Renal cortical epithelial cell (primary cell): ENCODE measurements at places on chromosomes 13 and 19. TPM values are rescaled to one million over a fixed set of nuclear protein-coding genes. Genes with fewer than 3 reads are reported as not detected.

DNA sequence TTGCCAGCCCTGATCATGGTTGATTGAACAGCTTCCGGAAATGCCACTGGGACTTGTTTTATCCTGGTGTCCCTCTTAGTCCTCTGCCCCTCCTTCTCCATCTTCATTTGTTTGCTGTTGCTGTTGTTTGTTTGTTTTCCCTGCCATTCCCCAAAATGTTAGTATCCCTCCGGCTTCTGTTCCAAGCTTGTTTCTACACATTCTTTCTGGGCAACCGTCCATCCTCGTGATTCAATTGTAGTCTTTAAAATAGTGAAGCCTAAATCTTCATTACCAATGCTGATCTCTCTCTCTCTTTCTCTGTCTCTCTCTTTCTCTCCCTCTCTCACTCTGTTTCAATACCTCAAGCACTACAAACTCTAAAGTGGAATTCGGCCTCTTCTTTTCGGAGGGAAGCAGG is 649.3 kb upstream of the ARGLU1 start:
- DNase-seq = no peak

DNA sequence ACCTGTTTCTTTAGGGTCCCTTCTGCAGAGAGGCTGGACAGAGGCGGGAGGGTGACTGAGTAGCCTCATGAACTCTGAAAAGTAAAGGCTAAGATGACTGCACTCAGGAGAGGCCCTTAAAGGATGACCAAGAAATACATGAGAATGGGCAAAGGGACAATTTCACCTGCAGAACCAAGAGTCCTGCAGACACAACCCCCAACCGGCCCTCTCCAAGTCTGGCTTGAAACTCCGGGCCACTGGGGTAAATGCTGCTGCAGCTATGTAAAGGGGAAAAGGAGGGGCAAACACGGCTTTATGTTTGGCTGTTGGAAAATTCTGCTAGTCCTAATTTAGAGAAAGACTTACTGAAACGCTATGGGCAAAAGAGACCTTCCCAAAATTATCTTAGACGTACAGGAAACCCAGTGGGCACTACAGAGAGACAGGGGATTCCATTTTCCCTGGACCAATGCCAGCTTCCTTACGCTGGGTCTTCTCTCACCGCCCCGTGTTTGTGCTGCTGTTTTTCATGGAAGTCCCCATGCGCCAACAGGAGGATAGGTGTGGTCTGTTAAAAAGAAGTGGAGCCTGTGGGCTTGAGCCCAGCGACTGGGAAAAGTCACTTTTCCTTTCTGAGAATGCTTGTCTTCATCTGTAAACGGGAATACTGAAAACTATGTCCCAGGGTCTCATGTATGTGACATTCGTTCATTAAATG is 10.6 kb downstream of the COL4A2 start:
- DNase-seq = no peak

- no peak for DNase-seq
These were observed 11.1 kb upstream of the UQCR11 start for GRCh38 chr19:1616396-1616795.

DNA sequence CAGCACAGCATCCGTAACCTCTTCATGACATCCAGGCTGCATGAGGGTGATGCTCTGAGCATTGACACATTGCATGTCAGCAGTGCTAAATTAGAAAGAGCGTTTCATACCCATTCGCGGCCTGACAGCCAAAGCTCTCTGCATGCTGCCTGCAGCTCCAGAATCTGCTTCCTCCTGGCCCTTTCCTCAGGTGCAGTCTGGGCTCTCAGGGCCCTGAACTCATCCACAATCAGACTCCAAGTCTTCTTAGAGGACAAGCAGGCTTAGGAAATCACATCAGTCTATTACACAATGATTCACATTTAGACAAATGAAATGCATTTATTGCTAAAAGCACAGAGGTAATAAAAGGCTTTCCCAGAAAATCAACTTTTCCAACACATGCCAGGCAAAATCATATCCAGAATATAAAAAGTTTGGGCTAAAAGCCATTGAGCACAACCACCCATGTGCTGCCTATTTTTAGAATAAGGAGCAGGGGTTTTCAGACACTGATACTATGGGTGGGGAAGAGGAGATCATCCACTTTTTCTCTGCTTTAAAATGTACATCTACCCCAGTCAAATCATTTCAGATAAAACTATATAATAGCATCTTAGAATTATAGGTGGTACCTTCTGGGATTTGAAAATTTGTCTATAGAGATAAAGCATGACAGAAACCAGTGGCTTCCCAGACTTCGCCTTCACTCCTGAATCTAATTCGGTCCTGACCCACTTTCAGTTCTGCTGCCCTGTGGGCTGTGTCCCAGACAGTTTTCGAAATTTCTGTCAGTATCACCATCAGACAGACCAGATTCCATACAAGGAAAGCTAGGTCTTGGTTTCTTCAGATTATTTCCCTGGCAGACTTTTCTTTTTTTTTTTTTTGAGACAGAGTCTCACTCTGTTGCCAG is 109.3 kb downstream of the COL4A2 start:
- peak; percentile 54 for DNase-seq

DNA sequence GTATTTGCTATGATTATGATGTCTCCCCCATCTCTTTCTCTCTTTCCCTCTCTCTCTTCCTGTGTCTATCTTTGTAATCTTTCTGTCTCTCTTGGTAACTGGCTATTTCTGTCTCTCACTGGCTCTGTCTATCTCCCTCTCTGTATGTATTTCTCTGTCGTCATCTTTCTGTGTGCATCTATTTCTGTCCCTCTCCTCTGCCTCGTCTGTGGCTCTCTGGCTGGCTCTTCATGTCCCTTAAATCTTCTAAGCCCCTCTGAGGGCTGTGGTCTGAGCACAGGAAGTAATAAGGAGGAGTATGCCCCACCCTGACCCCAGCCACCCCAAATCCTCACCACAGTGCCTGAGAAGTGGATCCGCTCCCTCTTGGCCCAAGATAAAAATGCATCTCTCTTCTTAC is 104.4 kb downstream of the DNAJC15 start:
- DNase-seq = no peak

DNA sequence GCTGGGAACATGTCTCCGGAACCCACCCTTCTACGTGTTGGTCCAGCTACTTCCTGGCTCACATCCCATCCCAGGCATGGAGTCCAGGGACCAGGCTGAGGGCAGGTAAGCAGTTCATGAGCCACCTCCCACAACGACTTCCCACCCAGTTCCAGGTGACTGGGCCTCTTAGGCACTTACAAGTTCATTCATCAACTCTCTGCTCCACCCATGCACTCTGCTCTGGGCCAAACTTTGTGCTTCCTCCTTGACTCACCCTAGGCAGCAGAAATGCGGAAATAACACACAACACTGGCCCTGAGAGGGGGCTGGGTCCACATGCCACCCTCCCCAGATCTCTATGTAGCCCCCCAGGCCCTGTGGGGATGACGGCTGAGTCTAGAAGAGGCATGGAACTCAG is 20.5 kb downstream of the IQCN start:
- DNase-seq = peak; percentile 74

DNA sequence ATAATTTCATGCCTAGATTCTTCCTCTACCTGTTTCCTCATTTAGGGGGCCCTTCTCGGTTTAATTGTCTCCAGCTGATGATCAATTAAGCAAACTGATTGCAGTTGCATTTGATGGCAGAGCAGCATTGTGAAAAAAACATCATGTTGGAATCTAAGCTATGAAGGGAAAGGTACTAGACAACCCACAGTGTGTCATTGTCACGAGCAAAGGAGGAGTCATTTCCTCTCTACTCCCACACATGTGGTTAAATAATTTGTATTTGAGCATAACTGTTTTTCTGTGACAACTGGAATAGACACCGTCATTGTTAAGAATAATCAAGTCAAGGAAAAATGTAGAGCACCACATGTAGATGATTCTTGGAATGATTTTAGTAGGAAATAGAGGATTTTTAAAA is 240.3 kb downstream of the DCT start:
- peak; percentile 80 for DNase-seq

- no peak for DNase-seq
These were observed 3.1 kb downstream of the F10 start for GRCh38 chr13:113125506-113126264.

DNA sequence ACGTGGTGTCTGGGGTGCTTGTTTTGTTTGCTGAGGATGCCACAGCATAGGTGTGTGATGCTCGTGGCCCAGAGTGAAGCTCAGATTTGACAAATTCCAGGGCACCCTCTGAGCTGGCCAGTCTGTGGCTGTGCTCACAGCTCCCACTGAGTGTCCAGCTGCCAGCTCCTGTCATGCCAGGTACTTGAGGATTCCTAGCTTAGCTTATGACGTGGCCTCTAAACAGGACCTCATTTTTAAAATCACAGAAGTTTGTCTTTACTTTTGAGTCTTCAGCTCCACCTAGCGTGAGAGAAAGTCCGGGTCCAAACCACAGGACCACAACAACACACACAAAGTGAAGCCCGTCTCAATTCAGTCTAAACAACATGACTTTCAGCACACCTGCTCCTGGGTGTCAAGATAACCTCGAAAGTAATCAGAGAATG is 117.3 kb downstream of the RAB20 start:
- no peak for DNase-seq

DNA sequence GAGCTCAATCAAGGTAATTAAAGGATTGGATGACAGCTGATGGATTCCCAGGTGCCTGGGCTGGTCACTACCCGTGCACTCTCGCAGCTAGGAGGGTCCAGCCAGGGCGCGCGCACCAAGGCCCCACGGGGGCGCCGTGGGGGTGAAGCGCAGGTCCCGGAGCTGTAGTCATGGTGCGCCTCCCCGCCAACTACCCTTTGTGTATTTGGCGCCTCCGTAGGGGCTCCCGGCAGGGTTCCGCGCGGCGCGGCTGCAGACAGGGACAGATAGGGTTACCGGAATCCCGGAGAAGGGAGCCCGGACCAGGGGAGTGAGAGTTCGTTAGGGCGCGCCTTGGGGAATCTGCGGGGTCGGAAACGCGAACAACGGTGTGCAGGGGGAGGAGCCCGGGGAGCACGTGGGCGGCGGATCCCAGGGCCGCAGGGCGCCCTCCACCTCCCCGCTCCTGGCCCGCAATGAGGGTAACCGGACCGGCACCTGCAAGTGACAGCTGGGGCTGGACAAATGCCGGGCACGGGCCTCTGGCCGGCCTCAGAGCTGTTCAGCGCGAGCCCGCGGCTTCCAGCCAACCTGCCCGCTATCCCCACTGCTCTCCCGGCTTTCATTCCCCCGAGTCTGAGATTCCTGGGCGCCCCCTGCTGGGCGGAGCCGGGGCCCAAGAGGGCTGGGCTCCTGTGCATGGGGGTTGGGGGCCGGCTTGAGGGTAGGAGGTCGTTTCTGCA is 3.4 kb upstream of the PRAM1 start:
- peak; percentile 24 for DNase-seq

- no peak for DNase-seq
These were observed 503.1 kb downstream of the FOXO1 start for GRCh38 chr13:40163066-40164000.

MBD3L2 gene
- total RNA-seq = not detected in 2 replicates

ZNF254 gene
- total RNA-seq = 22.6 and 34.9 TPM in 2 replicates

PDX1 gene
- total RNA-seq = not detected in 2 replicates

SIRT2 gene
- total RNA-seq = 28.7 and 38.6 TPM in 2 replicates

CAMSAP3 gene
- total RNA-seq = 1.9 and 3.8 TPM in 2 replicates
